Hematopoietic multipotent progenitor cell treated with erythropoietin and hydrocortisone succinate and interleukin-3 and kit ligand, for 8 days (in vitro differentiated cells): ENCODE measurements at places on chromosomes 6 and 20.

- no peak for DNase-seq
Observed at GRCh38 chr6:95648636-95649035, 71.3 kb downstream of the MANEA start.

DNA sequence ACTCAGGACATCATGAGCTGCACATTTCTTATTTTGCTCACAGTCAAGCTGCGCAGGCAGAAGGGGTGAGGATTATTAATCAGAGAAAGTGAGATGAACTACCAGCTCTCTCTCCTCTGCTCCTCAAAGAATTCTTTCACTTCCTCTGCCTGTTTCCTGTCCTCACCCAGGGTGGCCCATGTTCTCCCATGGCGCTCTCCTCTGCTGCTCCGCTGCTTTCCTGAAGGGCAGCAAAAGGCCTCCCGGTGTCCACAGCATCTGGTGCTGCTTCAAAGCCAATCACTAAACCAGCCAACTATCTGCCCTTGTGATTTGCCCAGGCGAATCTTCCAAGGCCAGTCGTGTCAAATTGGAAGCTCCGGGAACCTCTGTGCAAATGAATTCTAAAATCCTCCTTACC, 324.2 kb downstream of the TPBG start:
- no peak for DNase-seq

GRCh38 chr6:54971825-54972224, 125.3 kb downstream of the FAM83B start:
- DNase-seq: no peak

DNA sequence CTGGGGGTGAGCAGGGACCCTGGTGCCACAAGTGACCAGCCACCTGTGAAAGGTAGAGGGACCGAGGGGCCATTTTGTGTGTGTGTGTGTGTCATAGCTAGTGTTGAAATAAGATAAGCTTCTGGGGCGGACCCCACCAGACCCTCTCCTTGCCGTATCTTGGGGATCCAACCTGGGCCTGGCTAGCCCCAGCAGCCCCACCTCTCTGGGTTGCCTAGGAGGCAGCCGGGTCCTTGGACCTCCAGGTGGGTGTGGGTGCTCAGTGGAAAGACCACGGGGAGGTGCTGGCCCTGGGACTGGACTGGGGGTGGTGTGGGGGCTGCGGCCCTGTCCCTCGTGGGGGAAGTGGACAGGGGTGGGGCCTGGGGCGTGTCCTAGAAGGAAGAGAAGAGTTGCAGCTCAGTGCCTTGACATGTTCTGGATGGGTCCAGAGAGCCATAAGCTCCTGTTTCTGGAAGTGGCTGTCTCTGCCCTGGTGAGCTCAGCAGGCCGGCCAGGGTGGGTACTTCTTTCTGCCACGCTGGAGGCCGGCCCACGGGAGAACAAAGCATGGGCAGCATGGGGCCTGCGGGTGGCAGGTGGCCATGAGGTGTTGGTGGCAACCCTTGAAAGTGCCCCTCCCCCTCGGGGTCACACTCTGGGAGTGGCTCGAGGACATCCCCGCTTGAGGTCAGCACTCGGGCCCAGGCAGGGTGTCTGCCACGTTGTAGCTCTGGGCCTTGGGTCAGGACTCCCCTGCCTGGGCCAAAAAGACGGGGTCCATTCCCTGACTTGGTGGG, 8.4 kb downstream of the RBBP8NL start:
- peak; percentile 41 for DNase-seq

DNA sequence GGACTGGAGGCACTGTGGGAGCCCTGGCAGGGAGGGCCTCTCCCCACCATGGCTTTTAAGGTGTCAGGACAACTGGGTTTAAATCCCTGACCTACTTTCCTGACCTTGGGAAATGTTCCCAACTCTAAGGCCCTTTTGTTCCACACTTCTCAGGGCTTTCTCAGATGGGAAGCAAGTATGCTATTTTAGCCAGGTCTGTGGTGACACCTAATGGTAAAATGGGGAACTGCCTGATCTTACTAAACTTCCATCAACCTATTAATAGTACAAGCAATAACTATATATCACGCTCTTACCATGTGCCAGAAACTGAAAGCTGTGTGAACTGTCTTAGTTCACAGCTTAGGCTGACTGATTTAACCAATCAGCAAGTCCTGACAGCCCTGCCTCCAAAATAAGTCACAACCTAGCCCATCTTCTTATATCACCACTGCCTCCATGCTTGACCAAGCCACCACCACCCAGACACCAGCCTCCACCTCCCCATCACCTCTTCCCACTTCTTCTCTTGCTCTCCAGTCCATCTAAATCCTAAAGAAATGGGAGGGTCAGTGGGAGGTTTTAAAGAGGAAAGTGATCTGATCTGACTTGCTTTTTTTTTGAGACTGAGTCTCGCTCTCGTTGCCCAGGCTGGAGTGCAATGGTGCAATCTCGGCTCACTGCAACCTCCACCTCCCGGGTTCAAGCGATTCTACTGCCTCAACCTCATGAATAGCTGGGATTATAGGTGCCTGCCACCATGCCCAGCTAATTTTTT, 6.9 kb upstream of the BLCAP start:
- peak; percentile 80 for DNase-seq

DNA sequence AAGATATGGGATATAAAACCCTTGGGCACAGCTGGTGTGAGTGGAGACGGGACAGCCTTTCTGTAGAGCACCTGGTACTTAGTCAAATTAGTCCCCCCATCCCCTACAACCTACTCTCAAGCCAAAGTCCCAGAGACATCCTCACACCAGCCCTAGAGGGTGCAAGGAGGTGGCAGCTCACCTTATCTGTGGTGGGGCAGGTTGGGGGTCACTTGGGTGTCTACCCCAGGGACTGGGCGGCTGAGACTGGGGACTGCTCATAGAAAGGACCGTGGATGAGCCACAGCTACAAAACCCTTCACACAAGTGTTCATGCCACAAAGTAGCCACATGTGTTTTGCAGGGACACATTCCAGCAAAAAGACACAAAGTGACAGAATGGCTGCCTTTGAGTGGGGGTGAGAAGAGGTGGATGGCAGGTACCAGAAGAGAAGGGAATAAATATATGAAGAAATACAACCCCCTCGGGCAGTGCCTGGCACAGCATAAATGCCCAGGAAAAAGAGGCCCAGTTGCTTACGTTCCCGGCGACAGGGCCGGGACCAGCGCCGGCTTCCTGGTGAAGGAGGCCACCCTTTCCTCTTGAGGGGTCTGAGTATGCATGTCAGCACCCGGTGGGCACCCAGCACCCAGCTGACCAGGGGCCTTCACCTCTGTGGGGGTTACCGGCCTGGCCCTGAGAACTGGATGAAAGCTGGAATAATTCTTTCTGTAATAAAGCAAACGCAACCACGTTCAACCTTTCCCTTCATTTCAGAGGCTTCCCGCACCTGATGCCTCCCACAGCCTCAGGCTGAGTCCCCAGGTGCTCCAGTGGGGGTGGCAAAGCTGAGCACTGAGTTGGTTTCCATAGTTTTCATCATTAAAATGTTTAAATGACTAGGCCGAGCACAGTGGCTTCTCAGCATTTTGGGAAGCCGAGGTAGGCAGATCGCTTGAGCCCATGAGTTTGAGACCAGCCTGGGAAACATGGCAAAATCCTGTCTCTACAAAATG, 14.4 kb upstream of the CEBPB start:
- no peak for DNase-seq

GRCh38 chr6:30678964-30679726, 6.3 kb upstream of the DHX16 start:
- DNase-seq: peak; percentile 83

- DNase-seq: no peak
Observed at GRCh38 chr6:163866192-163866591, 451.7 kb downstream of the QKI start.

DNA sequence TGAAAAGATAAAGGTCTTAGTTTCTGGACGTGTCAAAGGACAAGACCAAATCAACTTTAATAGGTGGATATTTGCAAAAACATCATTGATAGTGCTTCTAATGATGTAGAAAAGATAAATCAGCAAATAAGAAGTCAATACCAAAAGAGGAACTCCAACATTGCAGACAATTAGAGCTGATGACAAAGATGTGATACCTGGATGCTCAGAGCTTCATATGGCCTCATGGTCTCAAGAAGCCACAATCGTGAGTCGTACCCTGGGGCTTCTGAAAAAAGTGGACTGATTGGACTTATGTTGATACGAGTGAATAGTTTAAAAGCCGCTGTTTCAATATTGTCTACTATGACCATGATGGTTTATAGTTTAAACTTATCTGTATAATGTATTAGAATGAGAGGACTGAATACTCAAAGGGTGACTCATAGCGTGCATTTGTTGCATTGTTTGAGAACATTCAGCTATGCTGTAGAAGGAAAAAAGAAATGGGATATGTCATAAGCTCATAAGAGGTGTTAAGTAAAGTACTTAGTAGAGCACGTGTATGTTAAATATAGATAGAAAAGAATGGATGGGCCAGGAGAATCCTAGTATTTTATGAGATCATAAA, 54.6 kb upstream of the RIPOR2 start:
- no peak for DNase-seq

- DNase-seq: peak; percentile 35
Observed at GRCh38 chr20:62804627-62805154, at the start of gene OGFR. OGFR (plus strand) TSS chr20:62804835; CDS start chr20:62804860, 25 bp downstream.

GRCh38 chr6:52983159-52983848, 11.8 kb downstream of the GSTA4 start:
- no peak for DNase-seq

DNA sequence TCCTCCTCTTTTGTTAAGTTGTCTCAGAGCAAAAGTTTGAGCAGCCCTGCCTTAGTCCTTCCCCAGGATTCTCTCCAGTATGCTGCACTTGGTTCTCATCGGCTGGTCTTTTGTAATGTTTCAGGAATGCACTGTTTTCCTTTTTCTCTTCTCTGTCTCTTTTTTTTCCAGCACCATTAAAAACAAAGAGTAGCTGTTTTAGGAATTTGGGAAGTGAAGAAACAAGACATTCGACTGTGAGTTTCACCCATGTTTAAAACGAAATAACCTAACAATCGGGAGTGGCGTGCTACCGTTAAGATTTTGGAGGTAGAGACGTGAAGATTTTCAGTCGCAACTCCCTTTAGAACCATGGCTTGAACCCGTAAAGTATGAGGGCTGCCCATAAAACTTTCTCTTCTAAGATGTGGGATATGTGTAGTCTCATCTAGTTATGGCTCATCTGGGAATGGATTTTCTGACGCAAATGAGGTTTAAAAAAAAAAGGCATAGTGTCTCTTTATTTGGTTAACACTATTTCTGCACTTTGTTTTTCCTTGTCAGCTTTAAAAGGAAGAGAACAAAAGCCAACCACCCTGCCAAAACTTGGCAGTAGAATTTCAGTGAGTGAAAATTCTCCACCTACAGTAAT, 35.9 kb upstream of the RAB23 start:
- no peak for DNase-seq

DNA sequence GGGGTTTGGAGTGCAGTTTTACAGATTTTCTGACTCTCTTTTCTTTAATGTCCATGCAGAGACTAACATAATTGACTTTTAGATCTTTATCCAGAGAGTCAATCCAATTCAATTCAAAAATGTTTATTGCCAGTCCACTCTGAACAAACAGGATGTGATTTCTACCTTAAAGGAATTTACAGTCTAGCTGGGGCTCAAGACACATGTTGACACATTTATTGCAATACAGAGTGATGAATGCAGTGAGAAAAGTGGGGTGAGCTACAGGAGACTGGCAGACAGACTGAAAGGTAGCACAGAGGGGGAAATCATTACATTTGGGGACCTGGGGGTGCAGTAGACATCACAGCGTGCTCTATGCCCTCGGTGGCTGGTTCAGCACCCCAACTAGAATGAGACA, 193.9 kb downstream of the SLC24A3 start:
- no peak for DNase-seq

- no peak for DNase-seq
Observed at GRCh38 chr6:77454386-77454785, 8.9 kb downstream of the HTR1B start.

DNA sequence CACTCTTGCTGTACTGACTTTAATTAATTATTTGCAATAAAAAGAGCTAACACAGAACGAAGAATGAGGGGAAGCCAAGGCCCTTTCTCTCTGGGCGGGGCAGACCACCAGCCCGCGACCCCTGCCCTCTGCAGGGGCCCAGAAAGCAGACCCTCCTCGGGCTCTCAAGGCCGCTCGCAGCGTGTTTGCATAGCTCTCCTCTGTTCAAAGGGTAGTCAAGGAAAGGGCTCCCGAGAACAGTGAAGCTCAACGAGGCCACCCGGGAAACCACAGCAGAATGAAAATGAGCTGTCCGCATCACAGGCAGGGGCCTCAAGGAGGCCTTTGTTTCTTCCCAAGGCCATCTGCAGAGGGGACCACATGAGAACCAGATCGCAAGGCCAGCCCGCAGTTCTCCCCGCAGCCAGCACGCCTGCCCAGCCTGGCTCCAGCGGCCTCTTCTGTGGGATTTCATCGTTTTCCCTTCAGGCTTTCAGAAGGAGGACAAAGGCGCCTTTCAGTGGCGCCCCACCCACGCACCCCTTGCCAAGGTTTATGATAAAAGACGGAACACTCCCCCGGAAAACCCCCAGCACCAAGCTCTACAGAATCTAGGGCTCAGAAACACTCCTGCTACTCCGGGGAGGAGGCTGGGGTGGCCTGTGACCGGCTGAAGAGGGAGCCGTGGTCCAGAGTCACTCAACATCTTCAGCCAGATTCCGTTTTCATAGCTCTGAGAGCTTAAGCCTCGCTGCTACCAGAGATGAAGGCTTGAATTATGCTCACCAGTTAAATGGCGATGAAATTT, 25.3 kb downstream of the ACSS1 start:
- no peak for DNase-seq

DNA sequence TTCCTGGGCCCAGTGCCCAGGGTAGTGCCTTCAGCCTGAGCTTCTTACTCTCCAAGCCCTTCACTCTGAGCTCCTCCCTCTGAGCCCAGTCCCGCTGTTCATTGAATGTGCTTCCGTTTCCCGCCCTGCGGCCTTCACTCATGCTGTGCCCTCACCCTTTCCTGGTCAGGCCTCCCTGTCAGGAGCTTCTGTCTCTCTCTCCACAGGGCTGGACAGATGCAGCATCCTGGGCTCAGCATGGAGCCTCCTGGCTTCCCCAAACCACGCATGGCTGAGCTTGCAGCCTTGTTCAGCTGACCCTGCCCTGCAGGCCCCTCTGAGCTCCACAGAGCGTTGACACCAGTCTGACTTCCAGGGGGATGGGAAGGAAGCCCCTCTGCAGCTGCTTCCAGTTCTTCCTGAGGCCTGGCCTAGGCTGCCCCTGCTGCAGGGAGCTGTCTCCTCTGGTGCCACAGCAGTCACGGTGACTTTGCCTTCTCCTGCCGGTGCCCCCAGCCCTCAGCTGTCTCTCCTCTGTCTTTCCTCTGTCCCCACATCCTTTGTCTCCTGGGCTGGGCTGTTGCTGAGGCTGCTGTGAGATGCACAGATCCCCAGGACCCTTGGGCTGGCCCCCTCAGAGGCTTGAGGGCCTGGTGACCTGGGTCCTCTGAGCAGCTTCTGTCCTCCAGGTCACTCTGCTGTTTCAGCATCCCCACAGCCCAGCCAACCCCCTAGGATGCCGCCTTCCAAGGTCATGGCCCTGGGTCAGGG, 7.9 kb upstream of the MYT1 start:
- DNase-seq: no peak

- DNase-seq: no peak
Observed at GRCh38 chr20:16279320-16279719, 293.9 kb downstream of the KIF16B start.
